Brain (organoid and tissue), 16 donors: ENCODE measurements at places on chromosomes 1 and 21.

GRCh38 chr1:172421974-172422604 lies 1.6 kb downstream of the C1orf105 start:
- DNase-seq = no peak

DNA sequence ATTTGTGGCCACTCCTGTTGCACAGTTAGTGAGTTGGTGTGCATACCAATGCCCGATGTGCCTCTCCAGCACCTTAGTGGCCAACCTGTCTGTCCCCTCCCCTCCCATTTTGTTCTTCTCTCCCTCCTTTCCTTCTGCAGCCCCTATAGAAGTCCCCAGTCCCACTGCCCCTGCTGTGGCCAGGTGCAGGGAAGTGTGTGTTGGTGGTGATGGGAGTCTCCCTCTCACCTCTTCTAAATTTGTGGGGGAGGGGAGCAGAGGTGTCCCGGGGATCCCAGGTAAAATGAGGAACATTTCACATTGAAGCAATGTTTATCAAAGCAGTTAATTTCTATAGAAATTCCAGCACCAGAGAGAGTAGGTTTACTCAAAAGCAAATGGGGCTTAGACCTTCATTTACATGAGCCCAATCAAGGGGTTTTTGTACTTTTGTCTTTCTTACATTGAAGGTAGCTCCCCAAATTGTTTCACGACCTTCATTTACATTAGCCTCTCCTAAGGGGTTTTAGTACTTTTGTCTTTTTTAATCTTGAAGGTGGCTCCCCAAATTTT lies 3.0 kb upstream of the C1orf21 start:
- DNase-seq = no peak

DNA sequence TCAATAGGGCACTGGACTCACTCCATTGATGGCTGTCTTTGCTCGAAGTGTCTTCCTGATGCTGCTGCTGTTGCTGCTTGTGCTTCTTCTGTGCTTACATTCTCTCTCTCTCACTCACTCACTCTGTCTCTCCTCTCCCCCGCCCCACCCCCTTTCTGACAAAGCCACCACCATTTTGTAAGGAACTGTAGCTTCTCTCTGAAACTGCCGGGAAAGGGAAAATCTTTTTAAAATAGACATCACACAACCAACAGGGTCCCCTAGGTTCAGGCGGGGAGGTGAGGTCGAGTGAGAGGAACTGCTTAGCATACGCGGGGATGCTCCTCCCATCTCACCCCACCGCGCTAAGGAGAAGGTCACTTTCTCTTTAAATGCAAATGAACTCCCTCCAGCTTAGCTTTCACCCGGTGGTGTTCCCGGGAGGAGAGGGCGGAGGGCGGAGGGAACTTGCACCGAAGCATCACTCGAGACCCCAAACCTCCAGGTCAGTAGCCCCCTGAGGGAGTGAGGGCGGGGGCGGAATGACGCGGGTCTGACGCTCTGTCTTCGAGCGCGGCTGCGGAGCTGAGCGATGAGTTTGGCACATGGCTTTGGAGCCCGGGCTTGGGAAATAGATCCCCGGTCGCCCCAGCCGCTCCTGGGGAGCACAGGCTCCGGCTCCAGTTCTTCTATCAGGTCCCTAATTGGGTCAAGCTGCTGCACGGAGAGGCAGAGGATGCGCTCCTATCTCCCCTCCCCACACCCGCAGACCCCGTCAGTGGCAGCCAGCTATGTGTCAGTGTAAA lies at the start of gene CCDC28B:
TSS of gene CCDC28B (plus strand) at position 370 of the 785 bp plus-strand sequence. CDS start 1,341 bp downstream, outside the sequence.
- peak; percentile 93 for DNase-seq

- no peak for DNase-seq
These were observed 152.3 kb downstream of the FCRL5 start for GRCh38 chr1:157399984-157400382.

DNA sequence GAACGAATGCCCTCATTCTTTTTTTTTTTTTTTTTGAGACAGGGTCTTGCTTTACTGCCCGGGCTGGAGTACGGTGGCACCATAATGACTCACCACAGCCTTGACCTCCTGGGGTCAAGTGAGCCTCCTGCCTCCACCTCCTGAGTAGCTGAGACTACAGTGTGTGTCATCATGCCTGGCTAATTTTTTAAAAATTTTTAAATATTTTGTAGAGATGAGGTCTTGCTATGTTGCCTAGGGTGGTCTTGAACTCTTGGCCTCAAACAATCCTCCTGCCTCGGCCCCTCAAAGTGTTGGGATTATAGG lies 69.4 kb downstream of the ALG14 start:
- no peak for DNase-seq

GRCh38 chr1:13513895-13514546 lies at the start of gene LRRC38:
TSS of gene LRRC38 (minus strand) at chr1:13514003. CDS start at chr1:13513593, 410 bp downstream.
- DNase-seq = no peak

- DNase-seq = peak; percentile 86
These were observed 3.2 kb upstream of the LEMD1 start for GRCh38 chr1:205424901-205425600.

DNA sequence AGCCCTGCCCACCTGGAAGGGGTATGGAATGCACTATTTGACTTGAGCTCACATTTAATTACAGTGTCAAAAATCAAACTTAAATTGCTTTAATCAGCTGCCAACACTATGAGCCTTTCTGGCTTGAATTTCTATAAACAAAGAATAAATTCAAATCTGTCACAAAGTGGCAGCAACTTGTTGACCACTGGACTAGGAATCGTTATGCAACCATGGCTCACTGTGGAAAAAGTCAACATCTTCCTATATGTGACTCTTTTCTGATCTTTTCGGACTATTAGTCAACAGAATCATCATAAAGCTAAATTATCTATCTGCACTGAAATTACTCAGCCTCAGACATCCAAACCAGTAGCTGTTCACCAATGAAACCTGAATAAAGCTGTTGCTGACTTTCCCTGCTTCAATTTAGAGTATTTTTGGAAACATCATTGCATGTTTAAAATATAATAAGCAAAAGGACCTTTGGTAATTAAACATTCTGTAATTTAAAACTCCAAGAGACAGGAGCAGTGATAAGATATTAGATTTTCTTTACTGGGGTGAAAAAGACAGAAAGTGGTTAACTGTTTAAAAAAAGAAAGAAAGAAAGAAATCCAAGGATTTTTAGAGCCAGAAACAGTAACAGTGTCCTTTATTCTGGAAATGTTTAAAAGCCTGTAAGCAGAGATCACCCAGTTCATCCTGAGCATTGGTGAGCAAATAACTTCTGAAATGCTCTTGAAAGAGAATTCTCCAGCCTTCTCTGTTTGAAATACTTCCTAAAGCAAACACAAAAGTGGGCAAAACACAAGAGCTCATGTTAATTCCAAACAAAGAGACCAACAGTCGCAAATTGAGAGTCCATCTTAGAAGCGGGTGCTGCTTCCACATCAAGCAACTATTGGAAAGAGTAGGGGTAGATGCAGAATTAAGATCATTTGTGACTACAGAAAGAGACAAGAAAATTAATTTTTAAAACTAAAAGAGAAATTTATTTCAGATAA lies 26.2 kb upstream of the ERG start:
- DNase-seq = no peak

DNA sequence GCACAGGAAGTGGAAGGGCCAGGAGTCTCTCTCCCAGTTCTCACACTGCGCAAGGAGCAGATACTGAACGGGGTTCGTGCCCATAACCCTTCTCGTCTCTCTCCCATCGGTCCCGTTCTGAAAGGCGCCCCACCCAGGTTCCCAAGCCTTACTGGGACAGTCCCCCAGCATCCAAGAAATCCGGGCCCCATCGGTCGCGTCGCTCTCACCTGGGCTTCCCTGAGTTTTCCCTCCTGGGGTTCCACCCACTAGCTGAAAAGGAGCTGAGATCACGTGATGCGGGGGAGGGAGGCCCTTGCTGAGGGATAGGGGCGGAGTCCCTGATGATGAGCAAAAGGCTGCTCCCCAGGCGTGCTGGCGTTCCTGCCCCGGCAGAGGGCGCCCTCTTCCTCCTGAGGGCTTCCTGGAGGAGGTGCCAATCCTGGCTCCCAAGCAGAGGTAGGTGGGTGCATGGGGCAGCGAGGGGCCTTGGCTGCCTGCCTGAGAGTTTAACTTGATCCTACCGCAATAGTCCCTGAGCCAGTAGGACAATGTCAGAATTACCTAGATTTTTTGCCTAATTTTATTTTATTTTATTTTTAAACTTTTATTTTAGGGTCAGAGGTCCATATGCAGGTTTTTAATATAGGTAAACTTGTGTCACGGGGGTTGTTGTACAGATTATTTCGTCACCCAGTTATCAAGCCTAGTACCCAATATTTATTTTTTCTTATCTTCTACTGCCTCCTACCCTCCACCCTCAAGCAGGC lies at the start of gene SPOCD1:
TSS of gene SPOCD1 (minus strand) at position 271 of the 749 bp plus-strand sequence. CDS start 689 bp downstream, outside the sequence.
- peak; percentile 27 for DNase-seq

DNA sequence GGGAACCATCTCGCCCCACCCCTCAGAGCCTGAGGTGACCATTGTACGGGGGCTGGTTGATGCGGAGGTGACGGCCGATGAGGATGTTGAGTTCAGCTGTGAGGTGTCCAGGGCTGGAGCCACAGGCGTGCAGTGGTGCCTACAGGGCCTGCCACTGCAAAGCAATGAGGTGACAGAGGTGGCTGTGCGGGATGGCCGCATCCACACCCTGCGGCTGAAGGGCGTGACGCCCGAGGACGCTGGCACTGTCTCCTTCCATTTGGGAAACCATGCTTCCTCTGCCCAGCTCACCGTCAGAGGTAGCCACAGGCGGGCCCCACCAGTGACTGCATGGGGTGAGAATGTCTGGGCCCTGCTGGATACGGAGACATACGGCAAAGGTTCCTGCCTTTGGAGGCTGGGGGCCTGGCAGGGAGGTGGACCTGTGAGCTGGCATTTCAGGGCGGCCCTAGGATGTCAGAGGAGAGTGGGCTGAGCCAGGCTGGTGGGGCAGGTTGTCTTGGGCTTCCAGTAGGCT lies 98.5 kb downstream of the TRIM11 start:
- no peak for DNase-seq

DNA sequence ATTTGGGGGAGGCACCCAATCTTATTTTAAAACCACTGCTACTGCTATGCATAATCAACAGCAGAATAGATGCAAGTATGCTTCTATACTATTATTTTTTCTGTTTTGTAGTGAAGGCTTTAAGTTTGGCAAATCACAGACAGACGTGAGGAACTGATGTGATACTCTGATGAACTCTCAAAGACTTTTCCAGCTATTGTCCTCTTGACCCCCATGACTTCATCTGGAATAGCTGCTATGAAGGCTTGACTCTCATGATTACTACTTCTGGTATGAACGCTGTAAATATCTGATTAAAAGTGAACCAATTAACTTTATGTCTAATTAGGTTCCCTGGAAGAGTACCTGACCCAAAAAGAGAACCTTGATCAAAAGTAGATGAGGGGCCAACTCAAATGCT lies 49.1 kb downstream of the EYA3 start:
- DNase-seq = no peak

DNA sequence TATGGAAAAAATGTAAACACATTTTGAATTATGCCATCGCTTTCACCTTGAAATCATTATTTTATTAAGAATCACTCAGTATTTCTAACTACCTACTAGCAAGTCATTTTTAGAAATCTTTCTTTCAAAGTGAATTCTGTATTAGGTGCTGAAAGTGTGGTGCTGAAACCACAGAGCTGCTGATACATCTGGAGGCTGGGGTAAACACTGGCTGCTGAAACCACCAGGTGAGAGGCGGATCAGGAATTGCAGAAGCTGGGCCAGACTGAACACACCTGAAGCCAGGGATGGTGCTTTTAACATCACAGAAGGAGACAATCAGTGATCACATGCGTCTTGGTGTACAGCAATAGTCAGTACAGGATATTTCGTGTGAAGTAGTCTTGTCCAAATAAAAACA lies 42.2 kb upstream of the KCNE1 start:
- no peak for DNase-seq

DNA sequence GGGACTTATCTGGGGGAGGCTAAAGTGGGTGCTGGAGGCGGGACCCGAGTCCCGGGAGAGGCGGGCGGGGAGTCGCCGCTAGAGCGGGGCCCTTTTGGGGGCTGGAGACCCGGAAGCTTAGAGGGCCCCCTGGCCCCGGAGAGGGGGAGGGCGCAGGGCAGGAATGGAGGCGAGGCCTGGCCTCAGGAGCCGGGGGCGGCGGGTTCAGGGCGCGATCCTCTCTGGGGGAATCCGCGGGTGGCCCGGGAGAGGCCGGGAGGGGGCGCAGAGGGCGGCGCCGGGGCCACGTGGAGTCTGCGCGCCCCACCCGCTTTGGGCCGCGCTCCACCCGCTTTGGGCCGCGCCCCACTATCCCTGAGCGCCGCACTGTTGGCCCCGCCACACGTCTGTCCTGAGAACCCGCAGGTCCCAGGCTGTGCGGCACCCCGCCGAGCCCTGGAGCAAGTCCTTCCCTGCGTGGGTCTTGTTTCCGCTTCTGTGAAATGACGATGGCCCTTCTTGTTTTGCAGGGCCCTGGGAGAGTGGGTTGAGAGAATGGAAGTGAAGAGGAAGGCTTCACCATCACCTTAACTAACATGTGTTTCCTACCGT lies 84.4 kb downstream of the NKAIN1 start:
- no peak for DNase-seq

- no peak for DNase-seq
These were observed 30.3 kb downstream of the ZSCAN20 start for GRCh38 chr1:33502726-33503125.

GRCh38 chr1:147266381-147266780 lies 23.9 kb downstream of the CHD1L start:
- DNase-seq = no peak

GRCh38 chr21:17002594-17003257 lies 510.1 kb upstream of the CXADR start:
- DNase-seq = peak; percentile 76

DNA sequence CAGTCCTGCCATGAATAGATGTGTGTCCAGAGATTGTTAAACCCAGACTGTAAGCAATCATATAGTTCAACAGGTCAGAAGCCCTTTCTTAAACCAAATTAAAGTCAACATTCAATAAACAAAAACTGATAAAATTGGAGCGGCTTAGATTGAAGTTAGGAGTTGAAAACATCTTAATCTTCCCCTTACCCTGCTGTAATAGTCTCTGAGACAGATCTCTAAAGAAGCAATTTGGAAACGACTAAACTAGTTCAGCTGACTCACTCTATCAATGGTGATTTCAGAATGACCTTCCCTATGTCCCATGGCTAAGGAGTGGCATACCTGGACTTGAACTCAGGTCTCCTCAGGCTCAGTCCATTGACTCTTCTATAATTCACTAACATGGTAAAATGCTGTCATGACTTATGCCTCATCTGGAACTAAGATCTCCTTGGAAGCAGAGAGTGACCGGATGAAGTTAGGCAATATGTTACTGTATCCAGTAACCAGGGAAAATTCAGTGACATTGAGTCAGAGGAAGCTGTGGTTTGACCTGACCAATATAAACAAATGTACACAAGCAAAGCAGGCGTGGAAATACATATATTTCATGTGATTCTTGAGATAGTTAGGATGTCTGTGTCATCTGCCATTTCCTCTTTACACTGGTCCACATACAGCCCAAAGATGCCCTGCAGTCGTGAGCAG lies 30.1 kb downstream of the SGIP1 start:
- no peak for DNase-seq
